Activated naive CD4-positive, alpha-beta T cell treated with anti-CD3 and anti-CD28 coated beads, Interleukin-2, amount 10 ng/mL, durations not matched to agents 7 days and 5 days (primary cell): ENCODE measurements at places on chromosomes 12 and 14.

DNA sequence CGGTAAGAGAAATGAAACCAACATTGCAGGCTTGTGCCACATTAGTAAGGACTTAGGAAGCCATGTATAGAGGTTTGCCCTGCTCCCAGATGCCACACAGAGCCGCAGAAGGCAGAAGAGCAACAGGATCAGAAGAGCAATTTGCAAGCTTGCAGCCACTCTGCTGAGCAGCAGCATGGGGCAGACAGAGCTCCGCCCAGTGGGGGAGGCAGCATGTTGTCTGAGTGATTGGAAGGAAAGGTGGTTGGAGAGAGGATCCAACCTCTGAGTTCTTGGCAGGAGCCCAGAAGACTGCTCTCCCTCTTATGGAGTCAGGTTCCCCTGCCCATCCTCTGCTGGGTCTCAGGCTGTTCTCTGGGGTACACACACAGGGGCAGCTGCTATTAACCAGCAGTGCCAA is 2.3 kb upstream of the KRT6A start:
- no peak for DNase-seq

- DNase-seq = no peak
These were observed 13.7 kb downstream of the TRIM9 start for GRCh38 chr14:51081209-51081608.

DNA sequence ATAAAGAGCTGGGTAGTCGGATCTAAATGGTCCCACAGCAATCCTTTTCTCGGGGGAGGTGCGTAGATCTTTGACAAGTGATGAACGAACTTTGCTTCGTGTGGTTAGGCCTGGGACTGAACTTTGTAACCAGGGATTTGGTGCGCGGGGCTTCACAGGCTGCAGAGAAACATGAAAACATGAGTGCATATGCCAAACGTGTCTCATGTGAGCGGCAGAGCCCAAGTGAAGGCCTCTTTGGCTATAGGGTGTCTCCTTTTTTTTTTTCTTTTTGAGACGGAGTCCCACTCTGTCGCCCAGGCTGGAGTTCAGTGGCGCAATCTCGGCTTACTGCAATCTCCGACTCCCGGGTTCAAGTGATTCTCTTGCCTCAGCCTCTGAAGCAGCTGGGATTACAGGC is 12.0 kb upstream of the RIOX1 start:
- DNase-seq = no peak

- DNase-seq = no peak
These were observed 371.7 kb downstream of the DPF3 start for GRCh38 chr14:72521968-72522741.

DNA sequence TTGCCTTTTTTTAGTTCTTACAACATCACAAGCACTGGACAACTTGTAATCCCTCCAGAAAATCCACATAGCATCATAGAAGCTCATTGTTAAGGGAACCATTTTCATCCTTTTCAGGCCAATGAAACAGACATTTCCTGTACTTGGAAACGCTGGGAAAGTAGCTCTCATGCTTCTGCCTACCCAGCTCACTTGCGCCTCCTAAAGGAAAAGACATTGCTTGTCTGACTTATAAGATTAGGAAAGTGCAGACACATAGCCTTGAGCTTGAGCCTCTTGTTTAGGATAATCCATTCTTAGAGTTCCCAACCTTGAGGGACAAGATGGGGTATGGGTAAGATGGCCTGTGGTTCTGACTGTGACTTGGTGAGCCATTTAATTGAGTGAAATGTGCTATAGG is 589.5 kb downstream of the NOVA1 start:
- DNase-seq = no peak

- DNase-seq = peak; percentile 94
These were observed at the start of gene PRKCH for GRCh38 chr14:61321385-61322010. Gene PRKCH, plus strand, starts transcription at chr14:61321579. Its CDS starts 523 bp downstream, at chr14:61322102.

DNA sequence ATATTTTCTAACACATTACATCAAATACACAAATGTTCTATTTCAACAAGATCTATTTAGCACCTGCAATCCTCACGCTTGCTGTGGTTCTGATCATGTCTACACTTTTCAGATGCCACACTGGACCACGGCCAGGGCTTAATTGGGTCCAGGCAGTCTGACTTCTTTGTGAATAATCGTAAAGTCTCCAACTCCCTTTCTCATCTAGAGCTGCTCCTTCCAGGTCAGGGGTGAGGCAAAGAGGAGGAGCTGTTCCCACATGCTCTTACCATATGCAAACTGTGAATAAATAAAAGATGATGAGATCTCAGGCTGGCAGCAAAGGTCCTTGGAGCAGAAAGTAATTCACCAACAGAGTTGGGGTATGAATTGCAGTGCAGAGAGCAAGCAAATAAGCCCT is 316.6 kb downstream of the GLT1D1 start:
- no peak for DNase-seq

DNA sequence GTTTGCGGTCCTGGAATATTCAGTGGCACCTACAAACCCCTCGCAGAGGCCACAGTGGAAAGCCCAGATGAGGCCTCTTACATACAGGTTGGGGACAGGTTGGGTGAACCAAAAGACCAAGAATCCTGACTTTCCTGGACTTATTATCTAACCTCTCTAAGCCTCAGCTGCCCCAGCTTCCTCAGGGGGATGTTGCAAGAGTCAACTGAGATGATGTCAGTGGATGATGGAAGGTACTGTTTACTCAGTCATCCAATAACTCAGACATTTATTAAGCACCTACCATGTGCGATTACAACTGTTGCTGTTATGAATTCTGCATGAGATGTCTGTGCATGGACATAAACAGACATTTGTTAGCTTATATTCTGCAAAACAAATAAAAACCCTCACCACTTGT is 72.8 kb downstream of the RFX4 start:
- DNase-seq = no peak

DNA sequence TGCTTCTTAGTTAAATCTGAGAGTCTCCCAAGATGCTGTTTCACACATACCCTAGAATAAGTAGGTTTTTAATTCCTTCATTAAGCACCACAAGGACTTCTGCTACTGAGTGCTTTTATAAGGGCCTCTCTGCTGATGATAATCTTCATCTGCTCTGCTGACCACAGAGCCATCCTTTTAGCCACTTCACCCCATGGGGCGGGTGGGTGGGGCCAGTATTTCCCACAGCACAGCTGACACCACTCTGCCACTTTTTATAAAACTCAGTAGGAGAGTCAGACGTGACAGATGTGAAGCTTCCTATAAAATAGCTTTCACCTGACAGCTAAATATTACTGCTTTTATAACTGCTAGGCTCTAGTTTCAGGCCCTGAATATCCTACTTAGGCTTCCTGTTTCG is 20.3 kb downstream of the FCF1 start:
- DNase-seq = no peak

- DNase-seq = peak; percentile 68
These were observed 8.1 kb upstream of the PPP1R1A start for GRCh38 chr12:54596526-54596946.

GRCh38 chr14:95034788-95035187 is 122.5 kb downstream of the DICER1 start:
- no peak for DNase-seq

- peak; percentile 68 for DNase-seq
These were observed 727 bp downstream of the LDHB start for GRCh38 chr12:21656905-21657325.

DNA sequence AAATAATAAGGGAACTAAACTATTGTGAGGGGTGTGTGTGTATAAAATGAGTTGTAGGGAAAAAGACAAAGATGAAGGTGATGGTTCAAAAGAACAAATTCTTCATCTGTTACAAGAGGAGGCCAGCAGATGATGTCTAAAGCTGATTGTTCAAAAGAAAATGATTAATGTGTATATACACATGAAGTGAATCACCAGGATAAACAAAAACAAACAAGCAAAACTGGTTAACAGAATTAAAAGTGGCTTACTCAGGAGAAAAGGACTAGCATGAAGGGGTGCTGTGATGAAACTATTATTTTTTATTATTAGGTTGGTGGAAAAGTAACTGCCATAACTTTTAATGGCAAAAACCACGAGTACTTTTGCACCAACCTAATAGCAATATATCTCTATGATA is 348.4 kb downstream of the BCL11B start:
- no peak for DNase-seq

- no peak for DNase-seq
These were observed 83.3 kb upstream of the SLC38A4 start for GRCh38 chr12:46908936-46909635.

DNA sequence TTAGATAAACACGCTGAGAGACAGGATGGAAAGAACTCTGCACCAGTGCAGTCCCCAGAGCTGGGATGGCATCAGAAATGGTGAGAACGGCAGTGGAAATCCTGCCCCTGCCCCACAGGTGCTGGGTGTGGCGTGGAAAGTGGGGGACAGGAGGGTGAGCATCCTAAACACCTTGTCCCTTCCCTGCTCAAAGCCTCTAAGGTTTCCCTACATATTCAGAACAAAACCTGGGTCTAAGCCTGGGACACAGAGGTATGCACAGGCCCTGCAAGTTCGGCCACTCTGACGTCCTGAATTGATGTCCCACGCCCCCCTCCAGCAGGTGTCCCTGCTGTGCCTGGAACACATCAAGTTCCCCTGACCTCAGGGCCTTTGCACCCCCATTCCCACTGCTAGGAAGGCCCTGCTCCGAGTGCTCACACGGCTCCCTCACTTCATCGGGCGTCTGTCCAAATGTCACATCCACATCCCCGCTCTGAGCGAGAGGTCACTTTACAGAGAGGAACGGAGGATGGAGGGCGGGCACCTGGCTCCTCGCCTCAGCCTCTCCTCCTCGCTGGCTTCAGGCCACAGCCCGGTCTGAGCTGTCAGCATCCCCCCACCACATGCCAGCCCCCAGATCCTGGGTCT is 38.5 kb upstream of the SFSWAP start:
- no peak for DNase-seq

DNA sequence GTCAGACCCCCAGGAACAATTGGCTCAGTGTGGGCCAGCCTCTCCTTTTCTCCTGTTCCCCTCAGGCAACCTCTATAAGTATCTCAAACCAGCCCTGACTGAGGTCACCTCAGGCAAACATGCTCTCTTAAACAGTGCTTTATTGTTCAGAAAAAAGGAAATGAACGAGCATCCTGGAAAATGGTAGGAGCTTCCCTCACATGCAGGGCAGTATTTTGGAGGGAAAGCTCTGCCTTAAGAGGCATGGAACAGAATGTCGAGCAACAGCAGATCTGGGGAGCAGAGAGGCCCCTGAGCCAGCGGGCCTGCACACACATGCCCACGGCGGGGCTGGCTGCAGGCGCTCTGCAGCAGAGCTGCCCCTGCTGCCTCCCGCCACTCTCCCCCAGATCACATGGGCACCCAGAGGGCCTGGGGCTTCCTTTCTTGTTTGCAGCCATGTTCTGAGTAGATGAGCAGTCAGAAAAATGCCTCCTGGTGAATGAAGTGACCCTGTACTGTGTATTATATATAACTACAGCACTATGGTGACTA is 42.0 kb downstream of the MOK start:
- no peak for DNase-seq

DNA sequence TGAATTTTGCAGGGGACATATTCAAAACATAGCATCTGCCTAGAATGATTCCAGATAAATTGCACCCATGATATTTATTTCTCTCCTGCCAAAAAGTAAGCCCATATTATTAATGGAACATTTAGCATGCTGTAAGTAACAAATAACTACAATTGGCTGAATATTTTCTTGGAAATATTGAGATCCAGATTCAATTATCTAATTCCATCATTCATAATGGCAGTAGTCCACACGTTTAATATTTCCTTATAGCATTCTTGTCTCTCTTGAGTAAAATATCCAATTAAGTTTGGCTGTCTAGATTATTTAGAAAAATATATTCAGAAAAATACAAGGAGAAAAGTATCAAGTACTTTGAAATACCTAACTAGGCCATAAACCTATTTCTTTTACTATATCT is 157.5 kb downstream of the FLRT2 start:
- no peak for DNase-seq

DNA sequence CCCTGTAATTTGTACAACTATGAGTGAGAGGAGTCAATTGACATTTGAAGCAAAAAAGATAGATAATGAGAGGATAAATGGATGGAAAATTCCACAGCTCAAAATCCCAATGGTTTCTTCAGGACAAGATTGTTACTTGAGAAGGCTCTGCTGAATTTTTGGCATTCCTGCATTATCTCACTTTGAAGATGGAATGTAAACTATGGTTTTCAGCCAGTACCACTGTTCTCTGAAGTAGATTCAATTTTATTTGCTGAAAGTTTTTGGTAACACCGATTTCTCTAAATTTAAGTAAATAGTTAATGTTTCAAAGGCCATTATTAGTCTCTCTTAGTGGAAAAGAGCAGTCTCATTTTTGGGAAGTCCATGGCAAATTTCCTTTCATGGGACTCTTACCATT is 121.9 kb upstream of the SLC38A2 start:
- DNase-seq = no peak

GRCh38 chr12:43988838-43989560 is 153.1 kb downstream of the TMEM117 start:
- no peak for DNase-seq

DNA sequence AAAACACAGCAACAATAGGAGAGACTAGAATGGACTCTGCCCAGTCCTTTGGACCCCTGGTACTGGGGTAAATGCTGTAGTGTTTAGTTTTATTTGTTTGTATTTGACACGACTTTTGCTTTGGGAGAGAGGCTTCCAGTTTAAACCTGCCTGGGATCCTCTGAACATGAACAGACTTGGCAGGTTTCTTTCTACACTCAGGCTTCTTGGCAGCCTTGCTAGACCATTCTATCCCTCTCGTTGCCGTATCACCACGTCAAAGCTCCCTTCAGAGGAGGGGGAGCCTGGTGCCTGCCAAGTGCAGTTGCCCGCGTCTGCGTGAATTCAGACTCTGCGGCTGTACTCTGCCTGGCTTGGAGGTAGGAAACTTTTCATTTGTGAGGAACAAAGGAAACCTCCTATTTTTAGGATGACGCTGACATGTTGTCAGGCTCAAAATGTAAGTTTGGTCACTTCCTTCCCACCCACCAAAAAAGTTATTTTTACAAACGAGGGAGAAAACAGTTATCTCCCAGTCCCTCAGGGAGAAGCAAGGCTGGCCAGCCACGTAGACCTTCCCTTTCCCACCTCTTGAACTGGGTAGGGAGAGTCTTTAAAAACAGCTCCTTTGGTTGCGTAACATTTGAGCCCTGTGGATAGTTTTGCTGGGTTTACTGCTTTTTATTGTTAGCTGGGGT is 25.9 kb downstream of the CD9 start:
- DNase-seq = no peak

- no peak for DNase-seq
These were observed 1817.4 kb upstream of the FLRT2 start for GRCh38 chr14:83712418-83713129.

GRCh38 chr14:88359500-88359899 is 26.0 kb upstream of the SPATA7 start:
- DNase-seq = no peak

GRCh38 chr12:28611115-28611435 is 420.8 kb downstream of the CCDC91 start:
- DNase-seq = no peak

DNA sequence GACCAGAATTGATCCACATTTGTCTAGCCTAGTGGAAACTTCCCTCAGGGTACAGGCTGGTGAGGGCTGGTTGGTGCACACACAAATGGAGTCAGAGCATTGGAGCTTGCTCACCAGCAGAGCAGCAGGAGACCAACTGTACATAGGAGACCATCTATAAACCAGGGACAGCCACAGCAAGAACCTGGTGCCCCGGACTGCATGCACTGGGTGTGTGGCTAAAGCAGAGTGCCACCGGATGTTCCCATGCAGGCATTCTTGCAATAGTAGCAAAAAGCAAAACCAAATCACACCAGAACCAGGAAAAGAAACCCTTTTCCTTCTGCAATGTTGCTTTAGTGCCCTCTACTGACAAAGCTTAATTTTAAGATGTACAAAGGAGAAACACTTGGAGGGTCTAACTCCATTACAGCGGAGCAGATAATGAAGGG is 136.4 kb downstream of the MDGA2 start:
- no peak for DNase-seq

- DNase-seq = peak; percentile 43
These were observed 68.8 kb upstream of the SLC8A3 start for GRCh38 chr14:70257526-70257925.
